Progenitor cell of endocrine pancreas (in vitro differentiated cells): ENCODE measurements at places on chromosomes 6 and 20.

DNA sequence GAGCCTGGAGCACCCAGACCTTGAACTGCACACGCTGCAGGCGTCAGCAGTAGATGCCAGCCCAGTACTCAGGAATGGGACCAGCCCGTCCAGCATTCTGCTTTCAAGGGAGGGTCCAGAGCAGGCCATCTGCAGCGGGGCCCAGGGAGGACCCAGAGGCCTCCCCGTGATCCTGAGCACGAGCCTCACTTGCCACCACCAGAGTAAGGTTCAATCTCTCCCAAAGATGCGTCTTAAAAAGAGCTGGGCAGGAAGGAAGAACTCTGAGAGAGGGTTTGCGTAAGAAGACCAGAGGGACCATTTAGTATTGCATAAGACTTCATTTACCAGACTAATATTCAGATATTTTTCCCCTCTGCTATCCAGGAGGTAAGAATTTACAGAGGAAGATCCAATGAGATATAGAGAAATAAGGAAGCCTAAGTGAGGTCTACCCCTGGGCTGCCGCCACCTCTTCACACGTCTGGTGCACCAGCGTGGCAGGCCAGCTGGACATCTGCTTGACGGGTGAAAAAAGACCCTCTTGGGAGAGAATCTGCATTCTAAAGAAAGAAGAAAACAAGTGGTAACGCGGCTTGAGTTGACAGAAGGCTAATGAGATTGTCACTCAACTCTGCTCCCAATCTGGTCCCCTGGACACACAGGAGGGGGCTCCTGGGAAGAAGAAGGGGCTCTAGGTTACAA lies 107.3 kb downstream of the PRND start:
- DNase-seq: no peak

DNA sequence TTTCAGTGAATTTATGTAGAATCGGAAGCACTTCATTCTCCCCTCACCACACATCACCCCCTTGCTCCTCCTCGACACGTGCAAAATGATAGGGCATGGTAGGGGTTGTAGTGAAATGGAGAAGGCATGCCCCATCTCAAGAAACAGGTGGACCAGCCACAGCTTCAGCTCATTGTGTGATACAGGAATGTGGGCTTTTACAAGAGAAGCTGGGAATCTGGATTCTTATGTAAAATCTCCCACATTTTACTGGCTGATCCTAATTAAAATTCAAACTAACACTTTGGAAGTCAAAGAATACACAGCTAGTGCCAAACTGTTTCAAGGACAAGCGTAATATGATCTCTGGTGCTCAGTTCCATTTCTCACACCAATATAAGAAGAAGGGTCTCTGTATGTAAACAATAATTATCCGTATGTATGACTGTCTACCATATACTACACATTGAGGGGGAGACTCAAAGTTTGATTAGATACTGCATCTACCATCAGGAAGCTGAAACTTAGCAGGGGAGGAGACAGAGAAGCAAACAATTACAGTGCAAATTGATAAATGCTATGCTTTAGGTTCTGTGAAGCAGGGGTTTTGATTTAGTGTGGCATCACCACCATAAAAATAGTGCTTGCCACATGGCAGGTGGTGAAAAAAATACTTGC lies 24.3 kb upstream of the KIAA0408 start:
- no peak for DNase-seq

DNA sequence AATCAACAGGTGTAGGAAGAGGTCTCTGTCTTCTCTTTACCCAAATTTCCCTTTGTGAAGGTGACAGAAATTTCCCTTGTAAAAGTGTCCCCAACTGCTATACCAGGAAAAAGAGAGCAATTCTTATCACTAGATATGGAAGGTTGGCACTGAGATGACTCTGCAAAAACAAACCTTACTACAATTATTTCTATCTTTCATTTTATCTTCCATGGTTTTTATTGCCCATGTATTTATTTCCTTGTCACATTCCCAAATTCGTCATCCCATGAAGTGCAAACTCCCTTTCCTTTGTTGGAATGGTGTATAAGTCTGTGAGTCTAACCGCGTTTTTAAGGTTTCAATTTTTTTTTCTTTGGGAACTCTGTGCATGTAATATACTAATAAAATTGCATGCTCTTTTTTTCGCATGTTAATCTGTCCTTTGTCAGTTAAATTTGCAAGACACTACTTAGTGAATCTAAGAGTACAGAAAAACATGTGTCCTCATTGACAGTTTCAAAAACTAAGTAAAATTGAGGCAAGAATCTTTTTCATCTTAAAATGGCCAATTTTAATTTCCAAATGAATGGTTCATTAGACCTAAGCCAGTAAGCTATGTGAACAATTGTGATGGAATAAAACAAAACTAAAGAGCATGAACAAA lies 35.4 kb upstream of the HFE start:
- DNase-seq: no peak

DNA sequence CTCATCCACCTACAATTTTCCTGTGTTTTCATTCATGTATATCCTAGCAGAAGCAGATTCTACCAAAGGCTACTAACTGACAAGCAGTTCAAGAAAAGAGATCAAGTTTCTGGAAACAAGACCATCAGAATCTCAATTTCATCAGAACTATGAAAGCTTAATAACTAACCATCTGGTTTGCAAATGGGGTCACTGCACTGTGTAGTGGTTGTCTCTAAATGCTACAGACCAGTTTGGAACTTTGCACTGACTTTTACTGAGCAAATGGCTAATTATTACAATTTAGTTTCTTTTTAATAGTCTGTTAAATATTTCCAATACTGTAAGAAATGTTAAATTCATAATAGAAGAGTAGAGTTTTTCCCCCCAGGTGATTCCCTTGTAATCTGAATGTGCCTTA lies 64.5 kb downstream of the REPS1 start:
- DNase-seq: no peak

- no peak for DNase-seq
Measured at GRCh38 chr6:20377623-20378265, 23.9 kb upstream of the E2F3 start.

DNA sequence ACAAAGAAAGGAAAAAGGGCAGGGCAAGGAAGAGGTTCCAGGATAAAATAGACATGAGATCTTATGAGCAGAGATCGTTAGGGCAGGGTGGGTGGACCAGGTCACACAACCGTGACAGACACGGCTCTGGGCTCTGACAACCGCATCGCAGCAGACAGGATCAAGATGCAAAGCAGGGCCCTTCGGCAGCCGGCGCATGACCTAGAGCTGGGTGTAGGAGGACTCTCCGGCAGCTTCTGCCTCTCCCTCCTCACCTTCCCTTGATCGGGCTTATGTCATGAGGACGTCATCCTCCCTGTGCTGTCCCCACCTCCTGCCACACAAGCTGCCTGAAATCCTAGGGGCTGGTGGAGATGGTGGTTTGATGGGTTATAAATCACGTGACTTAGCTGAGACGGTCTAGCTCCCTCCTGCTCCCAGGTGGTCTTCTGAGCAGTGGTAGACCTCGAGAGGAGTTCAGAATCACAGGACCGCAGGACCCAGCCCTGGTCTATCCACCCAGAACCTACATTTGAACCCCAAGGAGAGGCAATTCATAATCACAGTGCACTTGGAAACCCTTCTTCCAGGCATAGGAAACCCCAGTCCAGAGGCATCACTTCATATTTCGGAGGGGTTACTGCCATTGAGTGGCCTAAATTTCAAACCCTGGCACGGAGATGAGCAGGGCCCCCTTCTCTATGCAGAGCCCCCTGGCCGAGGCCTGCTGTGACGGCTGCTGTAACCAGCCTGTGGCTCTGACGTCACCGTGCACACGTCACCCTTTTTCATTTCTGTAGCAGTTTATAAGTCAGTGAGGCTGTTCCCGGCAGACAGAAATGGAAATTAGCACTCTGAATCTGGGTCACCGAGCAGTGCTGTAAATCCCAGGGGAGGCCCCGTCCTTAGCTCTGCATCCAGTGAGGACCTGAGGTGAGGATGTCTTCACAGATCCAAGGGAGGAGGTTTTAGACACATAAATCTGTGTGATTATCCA lies 8.7 kb upstream of the CCR6 start:
- no peak for DNase-seq

- no peak for DNase-seq
Measured at GRCh38 chr6:143598466-143599080, 79.2 kb upstream of the PHACTR2 start.
